ENCODE measurements at places on chromosomes 4 and X.

GRCh38 chr4:118285931-118286330 is 66.9 kb downstream of the PRSS12 start:
- no peak for DNase-seq

- no peak for DNase-seq
These were observed 172.5 kb downstream of the TSPAN5 start for GRCh38 chr4:98485816-98486345.

- no peak for DNase-seq
These were observed 30.0 kb downstream of the MND1 start for GRCh38 chr4:153374442-153374841.

DNA sequence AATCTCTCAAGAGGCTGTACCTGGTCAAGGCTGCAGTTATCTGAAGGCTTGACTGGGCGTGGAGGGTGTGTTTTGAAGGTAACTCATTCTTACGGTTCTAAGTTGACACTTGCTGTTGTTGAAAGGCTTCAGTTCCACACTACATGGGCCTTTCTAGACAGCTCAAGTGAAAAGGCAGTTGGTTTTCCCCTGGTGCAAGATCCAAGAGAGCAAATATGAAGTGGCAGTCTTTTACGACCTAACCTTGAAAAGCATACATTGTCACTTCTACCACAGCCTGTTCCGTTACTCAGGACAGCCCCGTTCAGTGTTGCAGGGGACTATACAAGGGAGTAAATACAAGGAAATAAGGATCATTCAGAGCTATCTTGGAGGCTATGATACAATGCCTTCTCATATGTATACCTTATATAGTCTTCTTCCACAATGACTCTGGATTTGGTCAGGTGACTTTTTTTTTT is 46.2 kb downstream of the PDS5A start:
- no peak for DNase-seq

- no peak for DNase-seq
These were observed 109.8 kb upstream of the TRIM2 start for GRCh38 chr4:153094435-153094834.

DNA sequence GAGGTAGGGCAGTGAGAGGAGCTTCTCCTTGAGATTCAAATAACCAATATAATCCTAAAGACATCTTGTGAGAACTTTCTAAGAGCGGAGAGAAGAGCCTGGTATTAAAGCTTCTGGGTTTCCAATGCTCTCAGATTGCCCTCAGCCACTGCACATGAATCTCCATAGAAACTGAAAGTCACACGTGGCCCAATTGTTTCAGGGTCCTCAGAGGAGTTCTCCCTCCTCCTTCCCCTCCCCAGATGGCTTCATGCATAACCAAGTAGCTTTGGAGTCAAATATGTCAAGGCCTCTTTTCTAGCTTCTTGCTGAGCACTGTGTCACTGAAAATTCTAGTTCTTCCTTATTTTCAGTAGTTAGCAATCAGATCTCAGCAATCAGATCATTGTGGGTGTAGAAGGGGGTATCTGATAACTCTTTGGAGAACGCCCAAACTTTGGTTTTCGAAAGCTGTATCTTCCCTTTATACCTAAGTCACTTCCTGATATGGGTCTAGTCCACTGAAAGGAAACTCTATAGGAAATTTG is 2.2 kb downstream of the BTK start:
- DNase-seq, result no peak

- DNase-seq, result no peak
These were observed 6.3 kb upstream of the ZNF827 start for GRCh38 chr4:145944886-145945285.

DNA sequence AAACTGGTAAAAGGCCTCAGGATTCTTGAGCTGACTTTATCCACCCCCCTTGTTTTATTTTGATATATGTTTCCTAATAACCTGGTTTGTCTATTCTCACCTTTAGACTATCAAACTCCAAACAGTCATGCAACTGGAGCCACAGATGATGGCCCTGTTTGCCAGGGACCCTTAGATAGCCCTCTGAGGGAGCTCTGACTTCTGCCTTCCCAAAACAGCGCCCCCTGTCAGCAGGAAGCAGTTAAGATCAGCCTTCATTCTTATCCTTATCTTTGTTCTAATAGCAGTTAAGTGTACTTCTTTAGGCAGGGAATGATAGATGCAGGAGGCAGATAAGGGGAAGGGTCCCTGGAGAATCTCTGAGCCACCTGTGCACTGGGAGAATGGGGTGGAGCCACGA is 27.5 kb upstream of the CXCL13 start:
- no peak for DNase-seq

- DNase-seq, result peak; percentile 18
These were observed 4.7 kb downstream of the SRPX2 start for GRCh38 chrX:100648458-100649417.

GRCh38 chr4:66486068-66486467 is 815.8 kb upstream of the EPHA5 start:
- DNase-seq, result no peak

DNA sequence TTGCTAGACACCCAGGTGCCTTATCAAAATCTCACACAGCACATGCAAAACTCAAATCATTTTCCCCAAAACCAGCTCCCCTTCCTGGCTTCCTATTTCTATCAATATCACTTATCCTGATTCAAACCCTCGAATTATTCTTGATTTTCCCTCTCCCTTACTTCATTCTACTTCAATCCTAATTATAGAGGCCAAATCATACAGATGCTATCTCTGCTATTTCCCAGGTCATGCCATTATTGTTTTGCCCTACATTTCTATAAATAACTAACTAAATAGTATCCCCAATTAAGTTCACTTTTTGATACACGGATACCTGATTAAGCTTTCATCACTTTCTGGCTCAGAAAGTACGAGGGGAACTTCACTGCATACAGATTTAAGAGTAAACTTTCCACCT is 62.4 kb downstream of the FBXL5 start:
- no peak for DNase-seq

DNA sequence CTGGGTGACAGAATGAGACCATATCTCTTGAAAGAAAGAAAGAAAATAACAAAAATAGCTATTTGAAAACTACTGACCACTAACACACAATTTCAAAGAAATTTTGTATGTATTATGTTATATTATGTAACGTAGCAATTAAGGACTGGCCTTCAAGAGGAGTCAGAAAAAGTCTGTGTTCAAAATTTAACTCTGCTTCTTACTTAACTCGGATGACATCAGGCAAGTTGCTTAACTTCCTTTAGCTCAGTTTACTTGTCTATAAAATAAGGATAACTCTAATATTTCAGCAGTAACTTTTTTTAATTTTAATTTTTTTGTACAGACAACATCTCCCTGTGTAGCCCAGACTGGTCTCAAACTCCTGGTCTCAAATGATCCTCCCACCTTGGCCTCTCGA is 14.6 kb upstream of the PRSS12 start:
- DNase-seq, result no peak

DNA sequence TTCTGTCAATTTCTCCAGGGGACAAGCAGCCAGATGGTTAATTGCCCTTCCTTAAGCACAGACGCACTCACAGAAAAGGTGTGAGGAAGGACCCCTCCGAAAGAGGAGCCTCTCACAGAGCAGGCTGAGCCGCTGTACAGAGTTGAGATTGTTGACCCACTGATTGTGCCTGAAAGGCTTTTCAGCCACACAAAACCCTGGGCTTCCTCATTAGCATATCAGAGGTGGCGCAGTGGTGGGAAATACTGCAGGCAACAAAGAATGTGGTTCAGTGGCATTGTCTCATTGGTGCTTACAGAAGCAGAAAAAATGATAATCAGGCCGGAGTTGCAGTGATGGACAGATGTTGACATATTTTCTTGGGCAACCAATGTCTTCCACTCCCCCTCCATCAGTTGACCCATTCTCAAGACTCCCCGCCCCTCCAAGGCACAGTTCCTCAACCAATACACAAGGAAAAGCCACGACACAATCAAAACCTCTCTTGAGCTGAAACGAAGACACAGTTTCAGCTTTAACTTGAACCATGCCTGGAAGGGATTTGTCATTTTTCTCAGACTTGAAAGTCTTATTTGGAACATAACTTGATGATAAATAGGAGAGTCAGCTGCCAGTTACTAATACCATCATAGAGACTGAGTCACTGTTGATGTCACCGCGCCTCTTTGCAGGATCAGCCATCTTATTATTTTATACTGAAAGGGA is 53.1 kb downstream of the ATXN3L start:
- DNase-seq, result no peak

- DNase-seq, result no peak
These were observed 54.9 kb downstream of the UBQLN2 start for GRCh38 chrX:56618323-56618722.

DNA sequence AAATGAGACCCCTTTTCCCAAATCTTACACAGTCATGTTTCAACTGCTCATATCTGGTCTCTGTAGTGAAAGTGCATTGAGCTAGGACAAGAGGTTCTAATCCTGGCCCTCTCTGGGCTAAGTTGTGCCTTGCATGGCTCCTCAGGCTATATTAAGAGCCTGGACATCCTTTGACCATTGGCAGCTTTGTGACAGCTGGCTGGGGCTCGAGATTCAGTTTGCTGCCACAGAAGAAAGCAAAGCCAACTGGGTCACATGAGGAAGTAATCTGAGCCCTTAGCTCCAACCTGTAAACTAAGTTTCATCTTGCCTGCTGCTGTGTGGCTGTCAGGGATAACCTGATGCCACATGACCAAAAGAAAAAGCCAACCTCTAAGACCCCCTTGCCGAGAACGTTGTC is 51.8 kb upstream of the JADE1 start:
- peak; percentile 51 for DNase-seq
